ENCODE measurements at places on chromosomes 5 and 9.

- no peak for DNase-seq
Measured at GRCh38 chr5:16549491-16550206, 67.1 kb downstream of the RETREG1 start.

- DNase-seq, result no peak
Measured at GRCh38 chr5:67880876-67881275, 334.7 kb upstream of the PIK3R1 start.

- DNase-seq, result no peak
Measured at GRCh38 chr5:115542086-115542485, 2.5 kb downstream of the FEM1C start.

DNA sequence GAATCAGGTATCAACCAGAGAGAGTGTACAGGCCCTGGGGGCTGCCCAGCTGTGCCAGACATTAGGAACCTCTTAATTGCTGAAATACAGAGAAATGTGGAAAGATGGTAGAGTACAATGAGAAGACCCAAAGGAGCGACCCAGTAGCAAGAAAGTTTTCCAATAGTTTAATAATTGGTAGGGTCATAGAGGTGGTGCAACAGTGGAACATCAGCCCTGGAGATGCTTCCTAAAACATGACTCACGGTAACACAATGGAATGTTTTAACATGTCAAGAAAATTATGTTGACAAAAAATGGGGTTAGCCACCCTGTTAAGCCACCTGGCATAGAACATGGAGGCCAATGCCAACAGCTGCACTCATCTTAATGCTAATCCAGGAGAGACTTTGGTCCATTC is 284.1 kb downstream of the ELAVL2 start:
- DNase-seq, result no peak

- DNase-seq, result no peak
Measured at GRCh38 chr5:137808503-137809135, 54.5 kb upstream of the HNRNPA0 start.

- no peak for DNase-seq
Measured at GRCh38 chr5:75612226-75612569, 945 bp downstream of the ANKDD1B start.

GRCh38 chr5:71948206-71948605 is 159.1 kb upstream of the MAP1B start:
- no peak for DNase-seq

GRCh38 chr9:130192382-130192999 is 20.3 kb downstream of the NCS1 start:
- DNase-seq, result no peak

All from kidney capillary endothelial cell (primary cell).